ENCODE measurements at places on chromosomes 6 and 20. TPM values are rescaled to one million over a fixed set of nuclear protein-coding genes. Genes with fewer than 3 reads are reported as not detected.
A peak's percentile ranks its signal among the peaks of the same experiment; 100 is the strongest.

The RAB44 gene
- 0.96 TPM for total RNA-seq

GRCh38 chr6:155263373-155264063 lies at the start of gene CLDN20:
Gene CLDN20, plus strand, starts transcription at chr6:155264013. Its CDS starts 11,707 bp downstream, at chr6:155275720.
- DNase-seq = no peak
- peaks cover 29% of the 10 kb centered on the region for H3K36me3 ChIP-seq
- no peak within 1 kb of the TSS for H3K27ac ChIP-seq
- H3K27me3 ChIP-seq = no peaks in the 10 kb centered on the region
- H3K4me3 ChIP-seq = no peak within 1 kb of the TSS

- no peaks in the 10 kb centered on the region for H3K36me3 ChIP-seq
- no peak overlapping the region for H3K27ac ChIP-seq
- H3K4me3 ChIP-seq = no peak overlapping the region
- peaks cover 3% of the 10 kb centered on the region for H3K4me1 ChIP-seq
- DNase-seq = no peak
Measured at GRCh38 chr20:4411744-4412143, 310.0 kb upstream of the PRND start.

- H3K4me3 ChIP-seq = no peak overlapping the region
- H3K27ac ChIP-seq = peak overlapping the region; percentile 77
- no peaks in the 10 kb centered on the region for H3K36me3 ChIP-seq
- H3K27me3 ChIP-seq = no peaks in the 10 kb centered on the region
- H3K4me1 ChIP-seq = peaks cover 27% of the 10 kb centered on the region
- DNase-seq = peak; percentile 92
Measured at GRCh38 chr6:158853072-158853879, 34.1 kb upstream of the EZR start.

DNA sequence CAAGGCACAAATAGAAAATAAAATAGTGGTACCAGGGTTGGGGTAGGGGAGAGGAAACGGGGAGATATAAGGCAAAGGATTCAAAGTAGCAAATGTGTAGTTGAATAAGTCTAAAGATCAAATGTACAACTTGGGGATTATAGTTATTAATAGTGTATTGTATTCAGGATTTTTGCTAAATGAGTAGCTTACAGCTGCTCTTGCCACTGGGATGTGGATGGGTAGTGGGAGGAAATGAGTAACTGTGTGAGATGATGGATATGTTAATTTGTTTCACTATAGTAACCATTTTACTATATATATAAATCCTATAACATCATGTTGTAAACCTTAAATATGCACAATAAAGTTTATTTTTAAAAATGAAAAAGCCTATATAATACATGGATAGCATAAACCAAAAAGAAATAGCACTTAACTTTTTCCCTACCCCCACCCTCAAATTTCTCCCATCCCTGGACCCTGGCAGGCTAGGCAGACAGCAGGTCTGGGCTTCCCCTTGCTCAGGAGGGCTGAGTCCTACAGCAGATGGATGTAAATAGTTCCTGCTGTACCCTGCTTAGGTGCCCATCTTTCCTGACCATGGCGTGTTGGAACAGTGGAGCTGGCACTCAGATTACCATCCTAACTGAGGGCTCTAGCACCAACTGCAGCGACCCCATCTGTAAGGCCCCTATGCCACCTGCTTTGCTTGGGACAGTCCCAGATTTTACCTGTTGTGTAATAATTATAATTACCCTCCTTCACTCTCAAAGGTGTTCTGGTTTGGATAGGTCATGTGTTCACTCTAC lies 28.6 kb upstream of the PBOV1 start:
- no peak overlapping the region for H3K27ac ChIP-seq
- no peak overlapping the region for H3K4me3 ChIP-seq
- DNase-seq = no peak
- H3K4me1 ChIP-seq = no peaks in the 10 kb centered on the region

- peaks cover 39% of the 10 kb centered on the region for H3K36me3 ChIP-seq
- H3K27me3 ChIP-seq = no peaks in the 10 kb centered on the region
- no peak overlapping the region for H3K27ac ChIP-seq
Measured at GRCh38 chr6:143806282-143807102, 36.6 kb upstream of the LTV1 start.

DNA sequence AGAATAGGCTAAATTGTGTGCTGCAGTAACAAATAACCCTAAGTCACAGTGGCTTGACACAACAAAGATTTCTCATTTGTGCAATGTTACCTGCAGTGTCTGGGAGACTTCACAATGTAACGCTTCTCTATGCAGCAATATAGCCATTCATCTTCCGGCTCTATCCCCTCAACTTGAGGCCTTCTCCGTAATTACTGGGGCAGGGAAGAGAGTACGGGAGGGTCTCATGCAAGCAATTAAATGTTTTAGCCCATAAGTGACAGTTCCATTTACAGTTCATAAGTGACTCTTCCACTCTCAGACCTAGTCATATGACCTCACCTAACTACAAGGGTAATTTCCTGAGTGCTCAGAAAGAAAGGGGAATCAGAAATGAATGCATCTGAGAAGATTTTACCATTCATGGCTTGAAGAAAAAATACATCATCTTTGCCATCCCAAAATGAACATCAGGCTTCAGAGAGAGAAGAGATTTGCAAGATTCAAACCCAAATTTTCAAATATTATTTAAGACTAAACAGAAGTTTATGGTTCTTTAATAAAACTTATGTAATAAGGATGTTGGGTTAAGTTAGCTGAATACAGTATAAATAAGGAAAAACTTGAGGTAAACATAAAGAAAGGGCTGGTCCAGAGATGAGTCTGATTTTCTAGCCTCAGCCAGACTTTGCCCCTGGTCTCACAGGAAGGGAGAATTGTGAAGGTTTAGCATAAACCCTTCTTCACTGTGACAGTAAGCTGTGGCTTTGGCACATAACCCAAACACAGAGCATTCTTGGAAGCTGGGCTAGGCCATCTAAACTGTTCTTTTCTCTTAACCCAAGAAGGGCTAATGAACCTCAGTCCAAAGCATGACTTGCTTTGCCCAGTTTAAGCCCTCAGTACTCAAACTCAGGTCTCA lies 13.3 kb downstream of the GPR6 start:
- H3K4me3 ChIP-seq = no peak overlapping the region
- H3K36me3 ChIP-seq = no peaks in the 10 kb centered on the region
- H3K27me3 ChIP-seq = no peaks in the 10 kb centered on the region
- DNase-seq = no peak
- no peaks in the 10 kb centered on the region for H3K4me1 ChIP-seq
- no peak overlapping the region for H3K27ac ChIP-seq

- peaks cover 20% of the 10 kb centered on the region for H3K36me3 ChIP-seq
- H3K4me1 ChIP-seq = no peaks in the 10 kb centered on the region
- no peak overlapping the region for H3K4me3 ChIP-seq
- H3K27ac ChIP-seq = no peak overlapping the region
- no peak for DNase-seq
Measured at GRCh38 chr20:37781626-37782025, 87.8 kb downstream of the CTNNBL1 start.

All from upper lobe of right lung (tissue), 1 donor.